Stimulated activated CD8-positive, alpha-beta memory T cell treated with anti-CD3 and anti-CD28 coated beads, Interleukin-2, amount 100 ng/mL, for 1 hour (primary cell): ENCODE measurements at places on chromosomes 4 and X.

DNA sequence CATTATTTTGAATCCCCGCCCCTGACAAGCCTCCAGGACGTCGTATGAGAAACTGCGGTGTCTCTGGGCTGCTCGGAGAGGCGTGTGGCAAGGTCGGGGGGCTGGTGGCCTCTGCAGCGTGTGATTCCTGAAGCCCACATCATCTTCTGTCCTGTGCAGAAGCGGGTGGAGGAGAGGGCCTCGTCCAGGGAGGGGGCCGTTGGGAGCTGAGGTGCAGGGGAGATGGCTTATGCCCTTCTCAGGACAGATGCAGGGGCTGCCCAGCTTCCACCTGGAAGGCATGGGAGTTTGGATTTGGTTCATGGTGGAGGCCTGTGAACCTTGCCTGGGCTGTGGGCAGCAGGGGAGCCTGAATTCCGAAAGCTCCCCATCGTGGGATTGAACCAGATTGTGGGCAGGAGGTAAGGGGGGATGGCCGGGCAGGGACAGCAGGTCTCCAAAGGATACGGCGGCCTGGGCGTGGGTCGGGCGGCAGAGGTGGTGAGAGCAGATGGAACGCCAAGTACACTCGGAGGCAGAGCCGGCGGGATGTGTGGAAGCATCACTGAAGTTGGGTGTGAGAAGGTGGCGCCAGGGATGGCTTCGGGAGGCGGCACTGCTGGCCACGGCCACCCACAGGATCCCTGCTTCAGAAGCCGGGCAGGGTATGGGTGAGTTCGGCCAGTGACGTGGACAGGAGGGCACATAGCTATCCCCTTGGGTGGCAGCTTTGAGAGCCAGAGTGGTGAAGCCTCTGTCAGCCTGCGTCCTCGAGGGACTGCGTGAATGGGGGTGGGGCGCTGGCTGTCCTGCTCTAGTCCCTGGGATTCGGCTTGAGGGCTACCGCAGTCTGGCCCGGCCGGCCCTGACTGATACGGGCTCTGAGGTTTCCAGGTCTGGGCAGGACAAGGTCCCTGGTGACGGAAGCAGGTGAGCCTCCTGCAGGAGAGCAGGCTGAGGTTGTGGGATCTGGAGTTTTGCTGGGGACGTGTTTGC, 76.3 kb upstream of the ADRA2C start:
- no peak for DNase-seq

DNA sequence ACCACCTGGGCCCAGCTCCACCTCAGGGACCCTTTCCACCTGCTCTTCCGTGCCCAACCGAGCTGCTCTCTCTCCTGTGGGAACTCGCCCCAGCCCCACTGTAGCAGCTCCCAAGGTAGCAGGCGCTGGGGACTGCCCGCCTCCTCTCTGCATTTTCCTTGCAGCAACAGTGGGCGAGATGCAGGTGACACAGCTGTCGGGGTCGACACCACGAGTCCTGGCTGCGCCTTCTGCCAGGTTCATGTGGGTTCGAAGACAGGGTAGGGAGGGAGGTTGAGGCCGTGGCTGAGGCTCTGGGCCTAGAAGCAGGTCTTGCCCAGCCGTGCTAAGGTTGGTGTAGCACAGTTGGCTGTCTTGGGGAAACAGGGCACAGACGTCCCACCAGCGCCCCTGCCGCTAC, 245.2 kb upstream of the FSTL5 start:
- DNase-seq: no peak

GRCh38 chr4:130747842-130748241, 1651.9 kb downstream of the C4orf33 start:
- DNase-seq: no peak

GRCh38 chrX:96834137-96834536, 49.6 kb upstream of the RPA4 start:
- no peak for DNase-seq

- DNase-seq: no peak
Observed at GRCh38 chr4:137427411-137427810, 104.9 kb downstream of the PCDH18 start.

DNA sequence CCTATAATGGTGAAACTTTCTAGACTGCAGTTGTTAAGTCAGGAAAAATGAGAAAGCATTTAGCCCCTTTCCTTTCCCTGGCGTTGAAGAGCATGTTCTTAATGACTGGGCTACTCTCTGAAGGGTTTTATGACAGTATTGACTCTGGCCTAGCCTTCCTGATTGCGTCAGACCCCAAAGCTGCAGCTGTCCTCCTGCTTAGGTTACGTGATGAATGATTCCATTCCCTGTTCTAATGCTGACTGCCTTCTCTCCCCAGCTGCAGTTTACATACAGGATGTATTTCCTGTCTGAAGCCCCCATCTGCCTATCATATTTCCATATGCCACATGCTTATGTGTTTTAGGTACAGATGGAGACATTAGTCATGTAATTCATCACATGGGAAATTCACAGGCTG, 105.8 kb upstream of the EGFL6 start:
- DNase-seq: no peak

DNA sequence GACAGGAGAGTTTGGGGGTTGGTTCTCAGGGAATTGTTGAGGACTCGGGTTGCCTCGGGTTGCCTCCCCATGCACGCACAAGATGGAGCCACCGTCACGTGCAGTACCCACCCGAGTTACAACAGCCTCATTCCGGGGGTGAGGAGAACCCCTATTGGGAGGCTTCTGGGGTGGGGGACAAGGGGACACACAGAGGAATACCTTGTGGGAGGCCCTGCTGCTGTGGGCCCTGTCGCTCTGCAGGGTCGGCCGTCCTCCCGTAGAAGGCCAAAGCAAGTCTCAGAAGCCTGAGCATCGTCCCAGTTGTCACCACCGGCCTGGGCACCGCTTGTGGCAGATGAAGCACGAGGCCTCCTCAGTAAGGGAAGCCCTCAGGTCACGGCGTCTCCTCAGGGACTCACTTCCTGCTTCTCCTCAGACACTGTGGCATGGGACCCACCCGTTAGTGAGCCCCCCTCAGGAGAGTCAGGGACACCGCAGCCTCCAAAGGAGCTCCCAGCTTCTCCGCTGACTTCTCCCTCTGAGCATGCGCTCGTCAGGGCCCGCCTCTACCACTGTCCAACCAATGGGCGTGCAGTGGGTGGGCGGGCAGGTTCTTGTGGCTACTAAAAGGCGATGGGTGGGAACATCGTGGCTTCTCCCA, at the start of gene CT55:
CT55 (minus strand) TSS at position 522 of the 643 bp plus-strand sequence; CDS start at position 295, 227 bp downstream.
- DNase-seq: no peak

DNA sequence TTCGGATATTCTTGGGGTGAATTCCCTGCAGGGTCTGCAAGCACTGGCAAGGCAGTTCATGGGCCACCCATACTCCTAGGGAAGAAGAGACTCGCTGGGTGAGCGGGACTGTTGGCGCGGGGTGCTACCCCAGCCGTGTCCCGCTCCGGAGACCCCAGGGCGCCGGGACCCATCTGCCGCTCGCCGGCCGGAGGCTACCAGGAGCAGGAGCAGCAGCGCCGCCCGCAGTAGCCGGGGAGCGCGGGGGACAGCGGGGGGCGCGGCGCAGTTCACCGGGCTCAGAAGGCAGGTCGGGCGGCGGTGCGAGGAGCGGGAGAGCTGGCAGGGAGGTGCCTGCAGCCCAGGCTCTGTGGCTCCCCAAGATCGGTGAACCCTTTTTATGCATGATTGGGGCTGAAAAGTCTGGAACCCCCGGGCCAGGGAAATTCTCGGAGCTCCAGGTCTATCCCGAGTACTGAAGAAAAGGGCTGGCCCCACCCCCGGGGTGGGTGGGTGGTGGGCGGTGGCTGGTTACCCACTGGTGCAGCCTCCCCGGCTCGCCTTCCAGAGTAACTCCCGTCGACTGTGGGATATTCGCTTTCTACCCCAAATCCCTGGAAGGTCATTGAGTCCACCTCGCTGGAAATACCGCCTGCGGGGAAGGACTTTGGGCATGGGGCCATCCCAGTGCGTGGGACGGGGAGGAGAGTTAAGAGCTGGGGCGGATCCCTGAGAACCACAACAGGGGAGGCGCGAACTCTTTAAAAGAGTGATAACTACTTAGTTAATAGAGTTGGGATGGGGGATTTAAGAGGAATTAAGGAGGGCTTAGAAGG, 37.6 kb downstream of the PF4 start:
- DNase-seq: no peak

DNA sequence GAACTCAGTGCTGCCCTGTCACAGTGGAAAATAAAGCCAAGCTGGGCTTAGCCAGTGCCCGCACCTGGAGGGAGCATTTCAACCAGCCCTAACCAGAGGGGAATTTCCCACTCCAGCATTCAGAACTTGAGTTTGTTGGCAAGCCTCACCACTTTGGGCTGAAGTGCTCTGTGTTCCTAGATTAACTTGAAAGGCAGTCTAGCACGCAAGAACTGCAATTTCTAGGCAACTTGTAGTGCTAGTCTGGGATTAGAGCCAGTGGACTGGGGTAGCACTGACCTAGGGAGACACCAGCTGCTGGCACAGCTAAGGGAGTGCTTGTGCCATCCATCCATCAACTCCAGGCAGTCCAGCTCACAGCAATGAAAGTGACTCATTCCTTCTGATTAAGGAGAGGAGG, 1060.6 kb upstream of the GRID2 start:
- DNase-seq: no peak

- no peak for DNase-seq
Observed at GRCh38 chr4:3186609-3187008, 62.4 kb upstream of the MSANTD1 start.

DNA sequence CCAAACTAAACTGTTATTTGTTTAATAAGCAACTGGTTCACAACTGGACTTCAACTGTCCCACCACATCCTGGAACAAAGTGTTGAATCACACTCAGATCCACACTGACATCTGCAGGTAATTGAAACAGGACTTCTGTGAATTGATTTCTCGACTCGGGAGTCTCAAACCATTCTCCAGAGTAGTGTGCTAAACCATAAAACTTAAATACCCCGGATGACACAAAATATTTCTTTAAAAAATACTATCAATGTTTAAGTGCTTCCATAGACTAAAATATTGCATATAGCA, 95.4 kb upstream of the PLAC1 start:
- DNase-seq: no peak

DNA sequence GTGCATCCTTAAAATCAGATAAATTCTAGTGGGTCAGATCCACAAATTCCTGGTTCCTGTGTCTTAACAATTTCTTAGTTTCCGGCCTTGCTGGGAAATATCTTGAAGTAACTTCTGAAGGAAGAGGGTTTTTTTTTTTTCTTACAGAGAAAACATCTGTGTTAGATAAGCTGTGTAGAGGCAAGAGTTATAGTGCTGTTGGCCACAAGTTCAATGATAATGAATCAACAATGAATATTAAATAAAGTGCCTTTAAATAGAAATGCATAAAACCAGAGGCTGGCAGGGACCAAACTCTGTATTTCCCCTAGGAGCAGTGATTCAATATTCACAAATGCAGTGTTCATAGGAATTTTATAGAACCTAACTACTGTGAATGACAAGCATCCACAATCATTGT, 711.9 kb upstream of the ATOH1 start:
- no peak for DNase-seq
